ENCODE measurements at places on chromosomes 2 and 18.

GRCh38 chr2:69353360-69353759 lies 33.7 kb downstream of the GFPT1 start:
- DNase-seq: no peak

DNA sequence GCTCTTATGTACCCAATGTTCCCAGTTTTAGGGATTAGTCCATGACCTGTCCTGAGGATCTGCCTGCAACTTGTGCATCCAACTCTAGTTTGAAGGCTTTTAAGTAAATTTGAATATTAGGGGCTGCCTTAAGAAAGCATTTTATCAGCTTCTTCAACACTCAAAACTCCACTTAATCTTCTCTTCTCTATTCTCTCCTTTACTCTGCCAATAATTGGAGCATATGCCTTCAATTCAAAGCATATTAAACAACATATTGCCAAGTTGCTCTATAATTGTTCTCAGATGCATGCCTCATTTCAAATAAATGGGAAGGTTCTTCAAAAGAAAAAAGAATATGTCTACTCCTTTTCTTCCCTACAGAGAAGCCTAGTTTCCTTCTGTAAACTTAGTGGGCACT lies 84.8 kb upstream of the NCKAP5 start:
- no peak for DNase-seq

DNA sequence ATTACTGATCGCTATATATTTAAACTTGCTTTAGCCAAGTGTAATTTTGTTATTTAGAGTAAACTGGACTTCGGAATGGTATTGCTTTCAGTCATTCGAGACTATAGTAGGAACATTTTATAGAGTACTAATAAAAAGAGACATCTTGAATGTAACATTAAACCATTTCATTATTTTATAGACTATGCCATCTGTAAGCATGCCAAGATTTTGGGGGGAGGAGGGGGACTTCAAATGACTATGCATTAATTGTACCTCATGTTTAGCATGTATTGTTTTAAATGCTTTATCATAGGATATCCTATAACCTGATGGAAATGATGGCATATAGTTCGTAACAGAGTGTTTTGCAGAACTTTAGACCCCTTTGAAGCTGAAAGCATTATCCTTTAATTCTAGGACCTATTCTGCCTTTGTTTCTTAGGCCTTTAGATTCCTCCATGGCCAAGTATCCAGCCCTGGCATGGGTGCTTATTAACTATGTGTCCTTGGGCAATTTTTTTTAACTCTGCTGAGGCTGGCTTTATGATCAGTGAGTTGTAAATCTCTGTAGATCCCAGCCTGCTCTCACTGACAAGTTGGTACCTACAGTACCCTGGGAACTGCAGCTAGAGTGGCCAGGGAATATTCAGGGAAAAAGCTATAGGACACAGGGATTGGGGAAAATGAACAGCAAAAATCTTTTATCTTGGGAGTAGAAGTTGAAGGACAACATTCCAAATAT lies 93.4 kb downstream of the PARD3B start:
- DNase-seq: no peak

DNA sequence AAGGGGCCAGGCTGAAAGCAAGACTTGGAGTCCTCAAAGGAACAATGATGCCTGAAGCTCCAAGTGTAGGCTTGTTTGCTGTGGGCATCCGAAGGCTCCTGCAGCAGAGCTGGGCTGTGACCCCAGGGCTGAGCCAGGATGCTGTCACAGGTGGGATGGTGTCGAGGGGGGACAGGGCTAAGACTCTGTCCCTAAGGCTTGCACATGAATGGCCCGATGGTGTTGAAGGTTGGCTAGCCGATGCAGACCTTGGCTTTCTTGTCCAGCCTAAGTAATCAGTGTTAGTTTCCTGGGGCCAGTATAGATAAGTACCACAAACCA lies 251.0 kb downstream of the NDUFA10 start:
- no peak for DNase-seq

DNA sequence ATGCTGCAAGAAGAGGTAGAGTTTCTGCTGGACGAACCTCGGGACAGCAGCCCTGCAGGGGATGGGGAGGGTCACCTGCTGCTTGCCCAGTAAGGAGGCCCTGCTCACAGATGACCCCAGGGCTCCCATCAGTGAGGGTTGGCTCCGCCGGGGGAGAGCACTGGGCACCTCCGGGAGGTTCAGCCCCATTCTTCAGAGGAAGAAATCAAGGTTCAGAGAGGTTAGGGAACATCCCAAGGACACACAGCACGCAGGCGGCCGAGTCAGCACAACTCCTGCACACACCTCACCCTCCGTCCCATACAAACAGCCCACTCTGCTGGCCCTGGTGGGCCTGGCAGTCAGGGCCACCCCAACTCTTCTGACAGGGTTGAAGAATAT lies 11.7 kb upstream of the CCDC74B start:
- no peak for DNase-seq

DNA sequence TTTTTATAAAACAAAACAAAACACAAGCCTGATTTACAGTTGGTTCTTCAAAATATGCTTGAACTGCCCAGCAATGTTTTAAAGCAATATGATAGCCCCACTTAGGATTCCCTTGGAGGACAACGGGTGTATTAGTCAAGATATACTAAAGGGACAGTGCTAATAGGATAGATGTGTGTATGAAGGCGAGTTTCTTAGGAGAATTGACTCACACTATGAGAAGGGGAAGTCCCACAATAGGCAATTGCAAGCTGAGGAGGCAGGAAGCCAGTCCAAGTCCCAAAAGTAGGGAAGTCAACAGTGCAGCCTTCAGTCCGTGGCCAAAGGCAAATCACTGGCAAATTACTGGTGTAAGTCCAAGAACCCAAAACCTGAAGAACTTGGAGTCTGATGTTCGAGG lies 167.9 kb downstream of the CBLN2 start:
- DNase-seq: no peak

Measured in stimulated activated CD4-positive, alpha-beta T cell treated with anti-CD3 and anti-CD28 coated beads, Interleukin-12 subunit alpha, Interleukin-12 subunit beta, amount 100 ng/mL, for 48 hours (primary cell).